ENCODE measurements at places on chromosomes 11 and 22.

DNA sequence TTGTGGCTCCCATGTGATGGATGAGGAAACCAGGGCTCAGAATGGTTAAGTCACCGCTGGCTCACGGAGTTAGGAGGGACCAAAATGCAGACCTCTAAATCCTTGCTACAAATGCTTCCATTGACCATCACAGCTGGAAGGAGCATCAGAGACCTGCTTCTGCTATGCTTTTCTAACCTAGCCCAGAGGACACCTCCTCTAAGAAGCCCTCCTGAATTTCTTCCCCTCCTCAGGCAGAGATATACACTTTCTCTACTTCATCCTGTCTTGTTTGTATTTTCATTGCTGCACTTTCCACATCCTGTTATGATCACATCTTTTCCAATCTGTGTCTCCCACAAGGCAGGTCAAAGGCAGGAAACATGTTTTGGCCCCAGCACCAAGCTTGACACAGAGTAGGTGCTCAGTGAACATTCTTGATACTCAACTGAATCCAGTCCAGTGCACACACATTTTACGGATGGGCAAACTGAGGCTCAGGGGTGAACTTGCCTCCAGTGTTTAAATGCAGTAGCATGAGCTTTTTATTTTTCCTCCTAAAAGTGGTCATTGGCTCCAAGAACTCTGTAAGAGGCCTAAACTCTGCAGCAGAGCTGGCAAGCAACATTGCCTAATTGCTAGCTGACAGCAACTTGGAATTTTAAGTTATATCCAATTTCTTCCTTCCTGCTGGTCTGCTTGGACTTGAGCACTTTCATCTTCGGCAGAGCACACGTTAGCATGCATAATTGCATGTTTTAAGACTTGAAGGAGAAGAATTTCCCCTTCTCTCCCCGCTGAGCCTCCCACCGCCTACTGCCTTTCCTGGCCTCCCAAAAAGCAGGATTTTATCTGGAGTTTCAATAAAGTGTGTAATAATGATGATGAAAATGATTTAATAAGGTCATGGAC is 12.7 kb downstream of the SCUBE1 start:
- no peak for DNase-seq

GRCh38 chr11:110299006-110299785 is 2.8 kb upstream of the RDX start:
- DNase-seq = no peak

DNA sequence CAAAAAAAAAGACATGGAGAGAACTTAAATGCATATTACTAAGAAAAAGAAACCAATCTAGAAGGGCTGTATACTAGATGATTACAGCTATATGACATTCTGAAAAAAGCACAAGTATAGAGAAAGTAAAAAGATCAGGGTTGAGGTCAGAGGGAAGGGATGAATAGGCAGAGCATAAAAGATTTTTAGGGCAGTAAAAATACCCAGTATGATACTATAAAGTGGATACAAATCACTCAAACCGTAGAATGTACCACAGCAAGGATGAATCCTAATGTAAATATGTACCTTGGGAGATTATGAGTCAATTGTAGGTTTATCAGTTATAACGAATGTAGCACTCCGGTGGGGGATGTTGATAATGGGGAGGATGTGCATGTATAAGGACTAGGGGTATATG is 29.4 kb upstream of the SMCO4 start:
- DNase-seq = no peak

DNA sequence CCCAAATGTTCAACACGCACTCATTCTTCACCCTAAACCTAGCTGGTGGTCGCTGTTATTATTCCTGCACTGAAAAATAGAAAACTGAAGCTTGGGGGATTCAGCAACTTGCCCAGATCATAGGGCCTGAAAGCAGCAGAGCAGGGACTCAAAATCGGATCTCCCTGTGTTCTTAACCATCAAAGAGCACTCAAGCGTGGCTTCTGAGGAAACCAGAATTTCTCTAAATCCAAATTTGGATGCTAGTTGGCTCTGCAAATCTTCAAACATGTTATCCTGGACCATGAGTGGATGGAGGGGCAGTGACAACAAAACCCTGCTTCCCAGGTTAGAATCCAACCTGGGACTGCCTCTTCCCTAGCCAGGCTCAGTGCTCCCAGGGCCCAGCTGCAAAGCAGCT is 11.6 kb upstream of the ARAP1 start:
- DNase-seq = no peak

- no peak for DNase-seq
Observed at GRCh38 chr11:110818032-110818687, 105.9 kb upstream of the ARHGAP20 start.

All from naive thymus-derived CD8-positive, alpha-beta T cell (primary cell).